NCI-H2081 treated with DMSO at 0.1 percent for 48 hours (cell line): ENCODE measurements at places on chromosomes 7 and 10.

- no peak for DNase-seq
These were observed 54.4 kb upstream of the CACNB2 start for GRCh38 chr10:18085855-18086254.

- no peak for DNase-seq
These were observed 20.3 kb upstream of the HECTD2 start for GRCh38 chr10:91389636-91390512.

DNA sequence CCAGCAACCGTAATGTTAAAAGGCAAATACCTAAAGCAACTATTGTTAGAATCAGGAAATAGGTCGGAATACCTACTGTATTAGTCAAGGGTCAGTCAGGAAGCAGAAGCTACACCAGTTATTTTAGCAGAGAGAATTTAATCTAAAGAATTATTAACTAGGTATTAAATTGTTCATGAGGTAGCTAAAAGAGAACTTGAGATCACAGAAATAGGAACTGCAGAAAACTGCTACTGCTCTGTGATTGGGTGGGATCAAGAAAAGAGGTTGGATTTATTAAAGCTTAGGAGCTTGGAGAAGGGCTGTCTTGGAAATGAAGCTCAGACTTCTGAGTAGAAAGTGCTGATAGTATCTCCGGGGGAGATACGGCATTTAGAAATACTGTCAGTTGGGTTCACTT, 20.0 kb upstream of the ZNF438 start:
- no peak for DNase-seq

- peak; percentile 67 for DNase-seq
These were observed 29.6 kb downstream of the AMZ1 start for GRCh38 chr7:2717293-2718261.

DNA sequence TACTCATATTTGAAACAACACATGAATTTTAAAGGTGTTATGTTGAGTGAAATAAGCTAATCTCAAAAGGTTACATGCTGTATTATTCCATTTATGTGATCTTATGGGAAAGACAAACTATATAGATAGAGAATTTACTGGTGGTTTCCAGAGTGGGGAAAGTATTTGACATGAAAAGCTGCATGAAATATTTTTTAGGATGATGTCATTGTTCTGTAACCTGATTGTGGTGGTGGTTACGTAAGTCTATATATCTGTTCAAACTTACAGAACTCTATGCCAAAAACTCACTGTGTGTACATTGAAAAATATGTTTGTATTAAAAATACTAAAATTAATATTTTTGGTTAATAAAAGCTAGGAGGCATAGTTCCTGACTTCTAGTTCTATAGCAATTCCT, 453.0 kb downstream of the SORCS3 start:
- no peak for DNase-seq

DNA sequence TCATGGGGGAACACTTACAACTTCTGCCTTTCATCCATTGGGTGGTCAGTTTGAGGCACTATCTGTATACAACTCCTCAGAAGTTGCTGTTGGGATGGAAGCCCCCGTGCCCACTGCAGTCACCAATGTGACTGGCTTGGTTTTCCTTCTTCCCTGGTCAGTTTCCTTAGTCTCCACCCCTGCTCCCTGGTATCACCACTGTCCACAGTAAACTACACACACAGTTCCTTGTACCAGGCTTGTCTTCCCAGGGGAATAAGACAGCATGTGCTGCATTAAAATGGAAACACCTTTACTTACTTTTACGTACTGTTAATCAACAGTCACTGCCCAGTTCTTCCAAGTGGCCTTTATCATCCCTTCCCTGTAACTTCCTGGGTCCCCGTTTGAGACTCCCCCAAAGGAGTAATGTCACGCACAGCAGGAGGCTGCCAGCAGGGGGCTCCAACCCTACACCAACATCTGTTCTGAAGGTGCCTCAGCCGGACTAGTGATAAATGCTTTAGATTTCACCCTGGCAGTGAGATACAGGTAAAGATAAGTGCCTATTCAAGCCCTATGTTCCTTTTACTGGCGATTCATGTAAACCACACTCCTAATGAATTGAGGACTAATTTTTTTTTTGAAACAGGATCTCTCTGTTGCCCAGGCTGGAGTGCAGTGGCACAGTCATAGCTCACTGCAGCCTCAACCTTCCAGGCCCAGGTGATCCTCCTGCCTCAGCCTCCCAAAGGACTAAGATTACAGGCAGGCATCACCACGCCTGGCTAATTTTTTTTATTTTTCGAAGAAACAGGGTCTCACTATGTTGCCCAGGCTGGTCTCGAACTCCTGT, 45.3 kb upstream of the PIK3AP1 start:
- no peak for DNase-seq

DNA sequence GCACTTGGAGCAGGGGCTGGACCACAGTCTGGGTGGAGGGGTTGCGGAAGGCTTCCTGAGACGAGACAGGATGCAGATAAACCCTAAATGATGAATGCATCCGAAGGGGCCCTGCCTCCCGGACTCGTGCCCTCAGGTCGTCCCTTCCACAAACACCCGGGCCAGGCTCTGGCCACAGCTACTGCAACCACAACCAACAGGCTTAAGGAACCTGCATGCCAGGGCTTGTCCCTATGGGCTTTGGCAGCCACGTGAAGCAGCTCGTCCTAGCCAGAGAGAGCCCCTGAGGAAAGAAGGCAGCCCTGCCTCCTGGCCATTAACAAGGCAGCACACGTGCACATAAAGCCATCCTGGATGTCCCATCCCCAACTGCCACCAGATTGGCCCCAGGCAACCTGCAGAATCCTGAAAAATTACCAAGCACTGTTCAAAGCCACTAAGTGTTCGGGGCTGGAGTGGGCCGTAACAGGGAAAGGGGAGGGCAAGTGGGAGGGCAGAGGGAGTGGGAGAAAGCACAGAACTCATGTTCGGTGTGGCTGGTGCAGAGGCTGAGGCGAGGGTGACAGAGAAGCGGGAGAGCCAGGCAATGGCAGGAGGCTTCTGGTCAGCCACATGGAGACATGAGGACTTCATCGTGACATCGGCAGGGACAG, 62.7 kb downstream of the MAD1L1 start:
- no peak for DNase-seq

GRCh38 chr7:81367326-81367931, 402.4 kb downstream of the HGF start:
- DNase-seq: no peak

DNA sequence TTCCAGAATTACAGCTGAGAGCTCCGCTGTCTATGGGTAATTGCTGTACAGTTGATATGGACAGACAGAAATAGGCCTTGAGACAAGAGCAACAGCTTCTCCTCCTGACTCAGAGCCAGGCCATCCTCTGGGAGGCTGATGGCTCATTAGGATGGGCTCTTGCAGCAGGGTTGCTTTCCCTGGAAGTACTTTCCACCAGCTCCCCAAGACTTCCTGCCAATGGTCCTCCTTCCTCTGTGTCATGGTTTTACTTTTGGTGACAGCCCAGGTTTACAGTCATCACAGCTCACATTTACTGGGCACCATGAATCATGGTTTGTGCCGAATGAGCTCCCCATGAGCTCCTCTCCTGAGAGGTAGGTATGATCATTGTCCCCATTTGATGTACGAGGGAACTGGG, 131.8 kb downstream of the HECW1 start:
- DNase-seq: no peak

DNA sequence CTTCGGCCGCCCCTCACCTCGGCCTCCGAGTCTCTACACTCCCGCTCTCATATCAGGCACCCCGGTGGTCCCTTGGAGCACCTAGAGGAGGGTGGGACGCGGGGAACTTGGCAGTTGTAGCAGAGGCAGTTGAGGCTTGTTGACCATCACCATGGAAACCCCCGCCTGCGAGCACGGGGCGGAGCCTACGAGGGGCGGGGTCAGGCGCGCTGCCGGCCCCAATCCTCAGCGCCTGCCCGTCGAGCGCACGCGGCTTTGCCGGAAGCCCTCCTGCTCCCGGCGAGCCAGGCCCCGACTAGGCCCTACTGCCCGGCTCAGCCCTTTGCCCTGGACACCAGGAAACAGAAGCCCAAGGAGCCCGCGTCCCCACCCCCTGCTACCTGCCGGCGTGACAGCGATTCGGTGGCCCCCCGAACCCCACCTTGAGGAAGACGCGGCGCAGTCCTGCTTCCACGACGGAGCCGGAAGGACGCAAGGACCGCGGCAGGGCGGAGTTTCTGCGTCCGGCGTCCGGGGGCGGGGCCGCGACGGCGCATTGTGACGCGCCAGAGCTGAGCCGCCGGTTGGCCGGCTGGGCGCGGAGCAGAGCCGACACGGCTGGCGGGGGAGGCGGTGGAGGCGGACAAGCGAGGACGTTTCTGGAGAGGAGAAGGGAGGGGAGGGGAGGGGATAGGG, at the start of gene HNRNPF:
TSS of gene HNRNPF (minus strand) at position 477 of the 675 bp plus-strand sequence. CDS start 21,302 bp downstream, outside the sequence.
- DNase-seq: peak; percentile 52

DNA sequence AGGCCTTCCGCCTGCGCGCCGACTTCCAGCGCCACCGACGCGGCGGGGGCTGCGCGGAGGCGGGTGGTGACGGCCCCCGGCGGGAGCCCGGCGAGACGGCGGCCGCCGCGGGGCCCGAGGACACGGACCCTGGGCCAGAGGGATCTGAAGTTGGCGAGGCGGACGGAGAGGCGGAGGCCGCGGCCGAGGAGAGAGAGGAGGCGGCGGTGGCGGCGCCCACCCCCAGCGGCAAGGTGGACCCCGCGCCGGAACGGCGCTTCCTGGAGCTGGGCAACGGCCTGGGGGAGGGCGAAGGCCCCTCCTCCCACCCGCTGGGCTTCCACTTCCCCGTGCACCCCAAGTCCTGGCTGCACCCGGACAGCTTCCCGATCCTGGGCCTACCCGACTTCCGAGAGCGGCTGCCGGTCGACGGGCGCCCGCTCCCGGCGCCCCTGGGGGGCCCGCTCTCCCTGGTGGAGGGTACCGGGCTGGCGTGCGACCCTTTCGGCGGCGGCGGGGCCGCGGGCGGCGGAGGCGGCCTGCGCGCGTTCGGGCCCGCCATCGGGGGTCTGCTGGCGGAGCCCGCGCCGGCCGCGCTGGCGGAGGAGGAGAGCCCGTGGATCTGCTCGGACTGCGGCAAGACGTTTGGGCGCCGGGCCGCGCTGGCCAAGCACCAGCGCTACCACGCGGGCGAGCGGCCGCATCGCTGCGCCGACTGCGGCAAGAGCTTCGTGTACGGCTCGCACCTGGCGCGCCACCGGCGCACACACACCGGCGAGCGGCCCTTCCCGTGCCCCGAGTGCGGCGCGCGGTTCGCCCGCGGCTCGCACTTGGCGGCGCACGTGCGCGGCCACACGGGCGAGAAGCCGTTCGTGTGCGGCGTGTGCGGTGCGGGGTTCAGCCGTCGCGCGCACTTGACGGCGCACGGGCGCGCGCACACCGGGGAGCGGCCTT, 16.2 kb downstream of the ZNF316 start:
- no peak for DNase-seq

GRCh38 chr7:68542831-68543230, 1055.4 kb upstream of the AUTS2 start:
- no peak for DNase-seq

DNA sequence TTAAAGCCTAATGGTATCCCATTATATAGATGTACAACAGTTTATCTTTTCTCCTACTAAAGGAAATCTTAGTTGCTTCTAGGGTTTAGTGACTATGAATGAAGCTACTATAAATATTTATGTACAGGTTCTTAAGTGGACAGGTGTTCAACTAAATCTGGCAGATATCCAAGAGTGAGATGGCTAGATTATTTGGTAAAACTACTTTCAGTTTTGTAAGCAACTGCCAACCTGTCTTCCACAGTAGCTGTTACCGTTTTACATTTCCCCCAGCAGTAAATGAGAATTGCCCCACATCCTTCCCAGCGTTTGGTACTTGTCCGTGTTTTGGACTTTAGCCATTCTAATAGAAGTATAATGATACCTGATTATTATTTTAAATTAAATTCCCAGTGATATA, 144.9 kb upstream of the MAGI2 start:
- no peak for DNase-seq

- no peak for DNase-seq
These were observed 136.5 kb upstream of the UNC5B start for GRCh38 chr10:71075759-71076472.

- no peak for DNase-seq
These were observed 165.0 kb upstream of the CALN1 start for GRCh38 chr7:72577107-72577506.

- no peak for DNase-seq
These were observed 29.2 kb downstream of the FAM3C start for GRCh38 chr7:121366852-121367431.

GRCh38 chr7:43303740-43304241, 191.3 kb downstream of the HECW1 start:
- no peak for DNase-seq

DNA sequence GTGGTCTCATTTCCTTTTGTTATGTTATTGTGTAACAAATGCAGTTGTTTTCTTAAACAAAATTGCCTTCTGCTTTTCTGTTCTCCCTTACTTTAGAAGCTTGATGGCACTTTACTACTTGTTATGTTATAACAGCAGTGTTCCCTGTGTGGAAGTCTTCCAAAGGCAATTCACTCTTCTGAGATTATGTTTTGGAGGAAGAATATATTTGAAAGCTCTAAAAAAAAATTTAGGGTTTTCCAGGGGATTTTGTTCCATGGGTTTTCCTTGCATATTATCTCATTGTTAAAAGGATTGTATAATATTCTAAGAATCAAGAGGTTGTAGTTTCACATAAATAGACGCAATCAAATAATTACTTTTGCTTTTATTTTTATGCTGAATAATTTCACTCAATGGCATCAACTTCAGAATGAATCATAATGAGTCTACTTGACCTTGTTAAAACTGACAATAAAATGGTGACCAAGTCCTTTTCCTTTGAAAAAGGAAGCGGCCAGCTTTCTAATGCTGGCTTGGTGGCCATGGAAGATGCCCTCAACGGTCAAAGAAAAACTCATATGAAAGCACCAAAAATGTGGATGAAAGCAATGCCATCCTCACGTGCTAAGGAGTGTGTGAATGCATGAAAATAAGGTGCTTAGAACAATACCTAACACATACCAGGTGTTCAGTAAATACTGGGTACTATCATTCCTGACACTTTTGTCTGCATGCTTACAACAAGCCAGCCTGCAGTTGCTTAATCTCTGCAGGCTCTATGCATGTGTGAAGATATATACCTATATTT, 92.4 kb upstream of the KLF6 start:
- no peak for DNase-seq

DNA sequence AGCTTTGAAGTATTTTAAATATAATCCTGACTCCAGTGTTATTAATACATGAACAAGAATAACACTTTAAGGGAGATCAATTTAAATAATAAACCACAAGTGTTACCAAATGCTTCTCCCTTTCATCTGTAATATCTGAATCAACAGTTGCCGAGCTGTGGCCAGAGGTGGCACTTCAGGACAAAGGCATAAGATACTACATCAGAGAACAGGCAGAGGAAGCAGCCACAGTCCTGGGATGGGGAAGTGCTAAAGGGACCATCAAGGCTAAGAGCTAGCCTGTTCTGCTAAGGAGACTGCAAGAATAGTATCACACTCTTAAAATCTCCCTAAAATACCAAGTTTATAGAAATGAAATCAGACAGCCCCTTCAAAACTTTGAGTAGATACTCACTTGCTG, 378.2 kb upstream of the PRKCQ start:
- DNase-seq: no peak
